ENCODE measurements at places on chromosomes 2 and 18.

DNA sequence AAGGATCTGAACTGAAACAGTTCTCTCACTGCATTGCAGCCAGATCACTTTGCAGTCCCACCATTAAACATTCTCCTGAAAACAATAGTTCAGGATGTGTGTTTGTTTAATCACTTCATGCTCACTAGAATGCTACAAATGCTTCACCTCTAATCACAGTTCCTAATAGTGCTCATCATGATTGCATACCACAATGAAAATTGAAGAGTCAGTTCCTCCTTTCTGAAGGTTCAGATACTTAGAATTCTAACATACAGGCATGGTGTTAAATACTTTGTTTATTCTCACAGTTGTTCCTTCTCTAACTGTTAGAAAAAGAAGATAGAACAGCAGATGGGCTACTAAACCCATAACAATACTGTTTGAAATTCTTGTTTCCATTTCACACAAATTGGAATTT is 622.3 kb upstream of the ACVR2A start:
- no peaks in the 10 kb centered on the region for H3K36me3 ChIP-seq
- H3K27ac ChIP-seq, result no peak overlapping the region
- no peaks in the 10 kb centered on the region for H3K4me1 ChIP-seq
- H3K4me3 ChIP-seq, result no peak overlapping the region
- DNase-seq, result no peak
- no peaks in the 10 kb centered on the region for H3K27me3 ChIP-seq

DNA sequence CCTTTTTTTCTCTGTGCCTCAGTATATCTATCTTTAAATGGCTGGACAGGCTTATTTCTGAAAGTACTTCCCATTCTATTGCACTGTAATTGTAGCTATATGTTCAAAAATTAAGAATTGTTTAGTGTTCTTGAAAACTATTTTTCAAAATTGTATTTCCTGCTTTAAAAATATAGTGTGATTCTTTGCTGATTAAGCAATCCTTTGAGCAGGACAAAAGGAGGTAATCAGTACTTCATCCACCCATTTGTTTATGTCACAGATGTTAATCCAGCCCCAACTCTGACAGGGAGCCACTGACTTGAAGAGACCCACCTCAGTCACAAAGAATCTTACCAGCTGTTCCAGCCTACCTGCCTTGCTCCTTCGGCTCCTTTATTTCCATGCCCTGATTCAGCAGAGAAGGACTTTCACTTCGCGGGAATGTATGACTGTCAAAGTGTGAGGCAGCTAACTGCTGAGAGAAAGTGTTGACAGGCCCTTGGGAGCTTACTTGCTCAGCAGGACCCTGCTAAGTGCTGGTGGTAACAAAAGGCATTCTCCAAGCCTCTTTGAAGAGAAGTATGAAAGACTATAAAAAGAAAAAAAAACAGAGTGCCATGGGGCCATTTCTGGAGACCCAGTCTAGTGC is 393.3 kb upstream of the CYRIA start:
- no peaks in the 10 kb centered on the region for H3K36me3 ChIP-seq
- no peaks in the 10 kb centered on the region for H3K4me1 ChIP-seq
- DNase-seq, result no peak
- H3K4me3 ChIP-seq, result no peak overlapping the region

GRCh38 chr2:7649461-7650228 is 732.4 kb downstream of the RNF144A start:
- H3K4me3 ChIP-seq, result no peak overlapping the region
- no peaks in the 10 kb centered on the region for H3K27me3 ChIP-seq
- no peak overlapping the region for H3K27ac ChIP-seq
- no peaks in the 10 kb centered on the region for H3K4me1 ChIP-seq
- no peak for DNase-seq

- no peaks in the 10 kb centered on the region for H3K27me3 ChIP-seq
- peak overlapping the region; percentile 86 for H3K27ac ChIP-seq
- H3K4me1 ChIP-seq, result peaks cover 30% of the 10 kb centered on the region
- no peaks in the 10 kb centered on the region for H3K36me3 ChIP-seq
- peak; percentile 72 for DNase-seq
Observed at GRCh38 chr2:205763708-205764211, 81.5 kb downstream of the NRP2 start.

- DNase-seq, result no peak
- H3K27me3 ChIP-seq, result no peaks in the 10 kb centered on the region
- no peaks in the 10 kb centered on the region for H3K36me3 ChIP-seq
- no peak overlapping the region for H3K27ac ChIP-seq
- no peaks in the 10 kb centered on the region for H3K4me1 ChIP-seq
Observed at GRCh38 chr2:176206136-176206535, 17.7 kb downstream of the HOXD1 start.

GRCh38 chr18:80159713-80160636 is 50.9 kb downstream of the ADNP2 start:
- no peaks in the 10 kb centered on the region for H3K4me1 ChIP-seq
- no peaks in the 10 kb centered on the region for H3K36me3 ChIP-seq
- no peak for DNase-seq
- no peaks in the 10 kb centered on the region for H3K27me3 ChIP-seq
- no peak overlapping the region for H3K27ac ChIP-seq

Data from transverse colon (tissue), 4 donors.